Epithelial cell of prostate (primary cell): ENCODE measurements at places on chromosomes 11 and 22.

- DNase-seq = no peak
These were observed 72.2 kb downstream of the KCNQ1 start for GRCh38 chr11:2517016-2517385.

GRCh38 chr11:128821556-128821955 lies 45.5 kb downstream of the KCNJ1 start:
- DNase-seq = no peak

DNA sequence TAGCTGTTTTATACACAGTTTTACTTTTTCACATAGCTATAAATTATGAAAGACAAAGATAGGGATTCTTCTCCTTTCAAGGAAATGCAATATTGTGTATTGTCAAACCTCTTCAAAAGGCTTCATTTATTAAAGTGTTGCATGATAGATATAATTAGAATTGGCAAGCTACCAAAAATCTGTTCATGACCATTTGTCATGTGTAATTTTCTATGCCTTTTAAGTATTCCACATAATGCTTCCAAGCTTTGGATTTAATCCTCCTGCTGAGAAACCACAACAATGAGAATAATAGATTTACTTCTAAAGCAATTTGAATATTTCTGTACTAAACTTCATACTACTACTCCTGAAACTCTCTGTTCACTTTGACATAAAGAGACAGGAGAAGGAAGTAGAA lies 403.2 kb upstream of the CCDC179 start:
- DNase-seq = no peak

DNA sequence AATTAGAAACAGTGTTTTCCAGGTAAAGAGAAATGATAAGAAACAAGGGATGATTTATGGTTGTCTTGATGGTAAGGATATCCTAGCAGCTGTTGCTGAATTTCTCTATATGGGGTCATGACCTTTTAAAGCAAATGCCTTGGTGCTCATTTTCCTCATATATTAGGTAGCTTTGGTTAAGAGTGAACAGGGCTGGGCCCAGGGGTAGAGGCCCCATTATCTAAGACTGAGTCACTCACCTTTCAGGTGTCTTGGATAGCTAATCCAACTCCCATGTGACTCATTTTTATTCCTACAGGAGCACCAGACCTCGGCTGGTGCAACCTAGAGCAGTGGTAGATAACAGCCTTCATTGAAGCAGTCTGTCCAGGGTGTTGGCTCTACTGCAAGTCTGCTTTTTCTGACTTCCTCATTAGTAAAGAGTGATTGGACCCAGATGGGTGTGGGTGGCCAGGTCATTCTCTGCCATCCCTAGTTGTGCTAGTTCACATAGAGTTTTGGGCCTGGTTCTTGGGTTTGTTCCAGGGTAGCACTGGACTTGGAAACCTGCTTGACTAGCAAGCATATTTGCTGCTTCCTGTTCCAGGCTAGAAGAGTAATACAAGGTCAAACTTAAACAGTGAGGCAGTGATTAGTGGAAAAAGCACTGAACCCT lies 37.4 kb downstream of the CTNND1 start:
- peak; percentile 97 for DNase-seq

GRCh38 chr11:104678408-104678807 lies 219.9 kb downstream of the CASP12 start:
- DNase-seq = no peak

DNA sequence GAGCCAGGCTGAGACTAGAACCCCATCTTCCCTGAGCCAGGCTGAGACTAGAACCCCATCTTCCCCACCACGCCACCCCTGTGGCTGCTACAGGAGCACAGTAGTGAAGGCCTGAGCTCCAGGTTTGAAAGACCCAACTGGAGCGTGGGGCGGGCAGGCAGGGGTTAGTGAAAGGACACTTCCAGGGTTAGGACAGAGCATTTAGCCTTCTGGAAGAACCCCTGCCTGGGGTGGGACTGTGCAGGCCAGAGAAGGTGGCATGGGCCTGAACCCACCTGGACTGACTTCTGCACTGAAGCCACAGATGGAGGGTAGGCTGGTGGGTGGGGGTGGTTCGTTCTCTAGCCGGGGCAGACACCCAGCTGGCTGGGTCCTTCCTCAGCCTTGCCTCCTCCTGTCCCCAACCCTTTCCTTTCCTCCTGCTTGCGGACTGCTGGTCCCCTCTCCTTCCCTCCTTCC lies 24.1 kb downstream of the SUN2 start:
- DNase-seq = no peak

DNA sequence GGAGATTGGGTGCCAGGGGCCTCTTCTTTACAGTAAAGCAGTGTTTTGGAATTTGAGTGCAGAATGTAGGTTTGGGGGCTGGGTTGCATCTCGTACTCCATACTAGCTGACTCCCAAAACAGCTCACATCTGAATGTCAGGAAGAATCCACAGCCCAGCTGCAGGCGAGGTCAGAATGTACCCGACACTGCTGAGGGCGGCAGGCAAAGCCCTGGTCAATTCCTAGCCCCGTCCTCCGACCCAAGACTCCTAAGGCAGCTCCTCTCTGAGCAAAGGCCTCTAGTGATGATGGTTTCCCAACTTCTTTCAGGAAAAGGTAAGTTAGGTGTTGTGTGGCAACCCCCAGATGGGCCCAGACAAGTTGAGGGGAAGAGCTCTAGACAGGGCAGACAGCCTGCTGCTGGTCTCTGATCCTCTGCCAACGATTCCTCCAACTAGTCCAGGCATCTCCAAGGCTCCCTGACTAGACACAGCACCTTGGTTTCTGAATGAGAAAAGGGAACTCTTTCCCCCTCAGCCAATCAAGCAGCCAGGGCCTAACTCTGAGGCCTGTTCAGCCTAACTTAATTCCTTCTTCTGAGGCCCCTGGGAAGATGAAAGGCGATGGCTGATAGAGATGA lies 8.6 kb downstream of the LARGE2 start:
- DNase-seq = peak; percentile 82

DNA sequence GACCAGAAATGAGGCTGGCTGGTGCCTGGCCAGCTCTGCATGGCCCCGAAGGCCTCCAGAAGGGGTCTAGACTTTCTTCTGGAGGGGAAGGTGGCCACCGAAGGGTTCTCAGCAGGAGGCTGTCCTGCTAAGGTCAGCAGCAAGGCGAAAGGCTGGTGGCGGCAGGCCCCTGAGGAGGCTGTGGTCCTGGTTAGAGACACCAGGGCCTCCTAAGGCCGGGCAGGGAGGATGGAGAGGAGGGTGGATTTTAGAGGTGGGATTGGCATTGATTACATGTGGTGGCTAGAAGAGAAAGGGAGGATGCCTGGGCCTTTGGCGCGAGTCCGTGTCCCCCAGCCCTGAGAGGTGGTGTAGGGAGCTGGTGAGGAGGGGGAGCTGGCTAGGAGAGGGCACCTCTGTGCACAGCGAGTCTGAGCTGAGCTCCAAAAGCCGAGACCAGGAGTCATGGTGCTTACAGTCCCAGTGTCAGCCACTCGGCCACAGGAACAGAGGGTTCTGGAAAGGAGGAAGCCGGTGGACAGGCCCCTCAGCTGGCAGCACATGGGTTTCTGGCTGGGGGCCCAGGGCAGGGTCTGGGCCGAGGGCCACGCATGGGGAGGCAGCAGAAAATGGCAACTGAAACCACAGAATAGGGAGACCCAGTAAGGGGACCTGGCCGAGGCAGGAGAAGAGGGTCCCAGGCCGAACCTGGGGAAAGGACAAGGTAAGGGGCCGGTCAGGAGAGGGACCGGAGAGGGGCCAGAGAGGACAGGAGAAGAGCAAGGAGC lies 2.5 kb downstream of the FERMT3 start:
- DNase-seq = no peak

DNA sequence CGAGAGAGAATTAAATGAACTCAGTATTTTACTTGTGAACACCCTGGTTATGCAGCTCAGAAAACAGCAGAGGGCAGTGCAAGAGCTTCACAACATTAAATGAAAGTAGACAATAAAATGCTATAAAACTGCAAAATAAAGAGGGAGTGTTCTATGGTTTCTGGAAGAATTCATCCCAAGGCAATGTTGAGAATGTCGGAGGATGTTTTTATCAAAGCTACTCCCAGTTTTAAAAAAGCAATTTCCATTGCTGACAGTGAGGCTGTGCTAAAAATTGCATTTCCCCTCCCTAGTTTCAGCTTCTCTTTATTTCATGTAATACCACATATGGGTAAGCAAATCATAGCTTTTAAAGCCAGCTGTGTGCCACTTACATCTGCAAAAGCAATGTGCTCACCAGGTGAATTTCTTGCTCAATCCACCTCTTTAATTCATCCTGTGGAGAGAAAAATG lies 296.8 kb downstream of the RAB38 start:
- DNase-seq = no peak

GRCh38 chr11:36374726-36375125 lies 78.6 kb downstream of the PRR5L start:
- DNase-seq = no peak

- no peak for DNase-seq
These were observed 138.0 kb upstream of the POU2AF2 start for GRCh38 chr11:111107501-111107900.

DNA sequence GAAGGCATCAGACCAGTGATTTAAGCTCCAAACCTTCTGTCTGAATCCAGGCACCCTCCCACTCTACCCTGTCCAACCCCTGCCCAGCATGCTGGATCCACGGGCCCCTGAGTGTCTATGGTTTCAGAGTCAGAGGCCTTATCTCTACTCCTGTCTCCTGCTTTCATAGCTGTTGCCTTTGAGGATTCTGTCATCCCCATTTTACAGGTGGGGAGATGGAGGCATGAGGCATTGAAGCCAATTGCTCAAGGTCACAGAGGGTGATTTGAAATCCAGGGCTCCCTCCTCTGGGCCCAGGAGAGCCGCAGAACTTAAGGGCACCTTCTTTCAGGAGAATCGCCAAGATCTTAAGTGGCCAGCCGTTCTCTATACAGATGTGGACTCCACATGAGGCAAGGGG lies 3.1 kb downstream of the KCNJ4 start:
- no peak for DNase-seq

- DNase-seq = no peak
These were observed 2.7 kb upstream of the DPP3 start for GRCh38 chr11:66477263-66478201.

- no peak for DNase-seq
These were observed 7.1 kb downstream of the TBX1 start for GRCh38 chr22:19767427-19768341.

- DNase-seq = no peak
These were observed 5.1 kb upstream of the CLPB start for GRCh38 chr11:72439455-72439854.

GRCh38 chr11:88799771-88800500 lies 265.8 kb downstream of the GRM5 start:
- DNase-seq = no peak

- DNase-seq = no peak
These were observed 7.6 kb downstream of the TP53I11 start for GRCh38 chr11:44943118-44943517.

GRCh38 chr22:27751277-27752070 lies 50.1 kb downstream of the MN1 start:
- DNase-seq = no peak

GRCh38 chr11:42913731-42914130 lies 398.1 kb upstream of the API5 start:
- no peak for DNase-seq

DNA sequence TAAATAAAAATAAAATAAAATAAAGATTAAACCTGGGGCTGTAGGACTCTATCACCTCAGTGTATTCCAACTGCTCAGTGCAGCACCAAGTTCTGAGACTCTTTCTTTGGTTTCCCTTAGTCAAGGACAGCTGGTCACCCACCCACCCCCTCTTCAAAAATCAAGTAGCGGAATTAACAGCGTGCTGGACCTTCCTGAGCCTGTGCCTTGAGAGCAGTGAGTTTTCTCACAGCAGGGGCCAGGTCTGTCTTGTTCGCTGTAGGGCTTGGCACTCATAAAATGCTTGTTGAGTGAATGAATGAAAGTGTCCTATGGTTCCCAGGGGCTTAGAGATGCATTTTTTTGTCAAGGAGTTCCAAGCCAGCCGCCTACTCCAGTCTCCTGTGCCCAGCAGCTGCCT lies 2.9 kb upstream of the ALX4 start:
- no peak for DNase-seq

- no peak for DNase-seq
These were observed 154.8 kb upstream of the RASSF10 start for GRCh38 chr11:12854297-12854661.

- DNase-seq = no peak
These were observed 1.6 kb downstream of the CD59 start for GRCh38 chr11:33734441-33735270.

GRCh38 chr11:5266609-5267008 lies 3.1 kb downstream of the HBE1 start:
- DNase-seq = no peak
